SIG-M5 (cell line): ENCODE measurements at places on chromosomes 5 and 9.
A peak's percentile ranks its signal among the peaks of the same experiment; 100 is the strongest.

DNA sequence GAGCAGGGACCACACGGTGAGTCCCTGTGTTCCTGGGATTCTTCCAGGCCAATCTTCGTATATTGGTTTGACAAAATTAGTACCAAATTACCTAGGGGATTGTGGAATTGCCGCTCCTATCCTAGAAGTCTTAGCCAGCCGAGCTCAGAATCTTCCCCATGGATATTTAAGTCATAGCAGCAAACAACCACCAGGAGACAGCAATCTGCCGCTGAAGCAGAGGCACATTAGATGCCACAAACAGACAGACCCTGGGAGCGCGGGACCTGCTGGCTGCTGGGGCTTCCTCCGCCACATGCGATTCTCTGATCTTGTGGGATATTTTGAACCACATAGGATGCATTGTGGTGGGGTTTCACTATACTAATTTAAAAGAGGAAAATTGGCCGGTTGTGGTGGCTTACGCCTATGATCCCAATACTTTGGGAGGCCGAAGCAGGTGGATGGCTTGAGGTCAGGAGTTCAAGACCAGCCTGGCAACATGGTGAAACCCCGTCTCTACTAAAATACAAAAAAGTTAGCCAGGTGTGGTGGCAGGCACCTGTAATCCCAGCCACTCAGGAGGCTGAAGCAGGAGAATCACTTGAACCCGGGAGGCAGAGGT lies 31.7 kb upstream of the ZBTB43 start:
- no peak for DNase-seq

DNA sequence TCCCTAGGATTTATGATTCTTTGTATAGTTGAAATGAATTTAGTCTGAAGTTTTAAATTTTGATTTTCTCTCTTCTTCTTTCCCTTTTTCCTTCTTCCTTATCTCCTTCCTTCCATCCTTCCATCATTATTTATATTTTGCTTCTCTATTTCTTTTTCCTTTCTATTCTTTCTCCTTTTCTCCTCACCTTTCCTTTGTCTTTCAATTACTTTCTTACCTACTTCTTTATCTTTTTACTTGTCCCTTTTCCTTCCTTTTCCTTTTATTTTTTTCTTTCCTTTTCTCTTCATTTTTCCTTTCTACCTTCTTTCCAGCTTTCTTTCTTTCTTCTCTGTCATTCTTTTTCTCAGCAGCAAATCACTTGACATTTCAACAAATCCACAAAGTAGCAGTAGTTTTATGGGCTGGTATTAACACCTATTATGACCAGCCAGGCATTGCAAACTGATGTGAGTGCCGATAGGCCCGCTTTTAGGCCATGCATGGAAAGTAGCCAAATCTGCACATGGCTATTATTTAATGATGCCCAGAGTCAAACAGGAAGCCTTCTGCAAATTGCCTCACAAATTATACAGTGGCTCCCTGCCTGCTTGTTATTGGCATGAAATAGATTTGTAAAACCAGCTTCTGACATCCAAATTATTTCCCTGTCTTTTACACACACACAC lies 37.1 kb upstream of the NR3C1 start:
- no peak for DNase-seq

GRCh38 chr9:137524981-137525317 lies 25.3 kb downstream of the PNPLA7 start:
- DNase-seq, result no peak

DNA sequence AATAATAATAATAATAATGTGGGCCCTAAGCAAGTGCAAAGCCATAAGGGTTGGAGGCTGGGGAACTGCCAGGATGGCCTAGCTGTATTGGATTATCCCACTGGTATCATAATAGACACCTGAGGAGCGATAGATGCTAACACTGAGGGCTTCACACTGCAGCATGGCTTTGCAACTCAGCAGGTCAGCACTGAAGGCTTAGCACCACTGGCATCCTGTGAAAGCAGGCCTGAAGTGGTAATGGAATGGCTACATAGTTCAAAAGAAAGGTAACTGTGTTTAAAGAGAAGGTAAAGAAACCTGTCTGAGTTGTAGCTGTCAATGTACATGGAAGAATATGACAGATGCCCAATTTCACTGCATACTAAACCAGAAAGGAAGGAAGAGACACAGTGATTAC lies 359.0 kb downstream of the OSTF1 start:
- no peak for DNase-seq

DNA sequence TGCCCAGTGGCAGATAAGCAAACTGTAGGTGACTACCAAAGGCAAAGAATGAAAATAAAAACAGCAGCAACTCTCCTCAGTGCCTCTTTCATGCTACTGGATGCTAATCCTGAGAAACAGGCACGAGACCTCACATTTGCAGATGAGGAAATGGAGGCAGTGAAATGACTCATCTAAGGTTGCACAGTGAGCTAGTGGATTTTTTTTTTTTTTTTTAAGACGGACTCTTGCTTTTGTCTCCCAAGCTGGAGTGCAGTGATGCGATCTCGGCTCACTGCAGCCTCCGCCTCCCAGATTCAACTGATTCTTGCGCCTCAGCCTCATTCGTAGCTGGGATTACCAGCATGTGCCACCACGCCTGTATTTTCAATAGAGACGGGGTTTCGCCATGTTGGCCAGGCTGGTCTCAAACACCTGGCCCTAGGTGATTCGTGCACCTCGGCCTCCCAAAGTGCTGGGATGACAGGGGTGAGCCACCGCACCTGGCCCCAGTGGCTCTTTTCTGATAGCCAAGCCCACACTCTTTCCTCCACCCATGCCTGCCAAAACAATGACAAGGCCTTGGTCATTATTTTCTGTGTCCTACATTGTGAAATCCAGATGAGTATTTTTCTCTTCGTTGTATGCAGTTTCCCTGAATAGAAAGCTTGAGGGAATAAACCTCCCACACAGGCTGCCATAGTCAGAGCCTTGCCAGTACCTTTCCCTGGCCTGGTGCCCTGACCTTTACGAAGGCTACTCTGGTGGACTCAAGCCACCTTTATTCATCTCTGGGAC lies 19.2 kb downstream of the DOCK2 start:
- DNase-seq, result no peak

DNA sequence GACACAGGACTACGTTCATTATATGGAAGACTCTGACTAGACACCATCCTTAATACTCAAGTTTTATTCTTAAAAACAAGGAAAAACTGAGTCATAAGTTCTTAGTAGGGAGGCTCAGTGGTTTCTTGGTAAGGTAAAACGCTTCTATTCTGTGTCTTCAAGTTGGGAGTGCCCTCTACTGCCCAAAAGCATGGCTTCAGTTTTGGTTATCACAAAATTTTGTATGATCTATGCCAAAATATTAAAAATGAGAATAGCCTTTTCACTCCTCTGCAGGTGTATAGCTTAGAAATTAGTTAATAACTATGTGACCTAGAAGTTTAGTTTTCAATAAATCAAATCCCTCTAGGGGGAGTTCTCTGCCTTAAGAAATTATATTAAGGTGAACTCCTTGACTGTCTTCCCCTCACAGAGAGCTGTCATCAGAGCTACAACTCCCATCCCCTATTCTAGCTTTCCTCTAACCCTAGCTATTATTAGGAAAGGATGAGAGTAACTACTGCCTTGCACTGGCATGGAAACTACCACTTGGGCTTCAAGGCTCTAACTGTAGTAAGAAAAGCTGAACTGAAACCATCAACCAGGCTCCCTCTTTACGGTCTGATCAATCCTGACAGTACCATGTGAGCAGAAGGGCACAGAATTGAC lies 189.7 kb downstream of the GNAQ start:
- DNase-seq, result no peak

DNA sequence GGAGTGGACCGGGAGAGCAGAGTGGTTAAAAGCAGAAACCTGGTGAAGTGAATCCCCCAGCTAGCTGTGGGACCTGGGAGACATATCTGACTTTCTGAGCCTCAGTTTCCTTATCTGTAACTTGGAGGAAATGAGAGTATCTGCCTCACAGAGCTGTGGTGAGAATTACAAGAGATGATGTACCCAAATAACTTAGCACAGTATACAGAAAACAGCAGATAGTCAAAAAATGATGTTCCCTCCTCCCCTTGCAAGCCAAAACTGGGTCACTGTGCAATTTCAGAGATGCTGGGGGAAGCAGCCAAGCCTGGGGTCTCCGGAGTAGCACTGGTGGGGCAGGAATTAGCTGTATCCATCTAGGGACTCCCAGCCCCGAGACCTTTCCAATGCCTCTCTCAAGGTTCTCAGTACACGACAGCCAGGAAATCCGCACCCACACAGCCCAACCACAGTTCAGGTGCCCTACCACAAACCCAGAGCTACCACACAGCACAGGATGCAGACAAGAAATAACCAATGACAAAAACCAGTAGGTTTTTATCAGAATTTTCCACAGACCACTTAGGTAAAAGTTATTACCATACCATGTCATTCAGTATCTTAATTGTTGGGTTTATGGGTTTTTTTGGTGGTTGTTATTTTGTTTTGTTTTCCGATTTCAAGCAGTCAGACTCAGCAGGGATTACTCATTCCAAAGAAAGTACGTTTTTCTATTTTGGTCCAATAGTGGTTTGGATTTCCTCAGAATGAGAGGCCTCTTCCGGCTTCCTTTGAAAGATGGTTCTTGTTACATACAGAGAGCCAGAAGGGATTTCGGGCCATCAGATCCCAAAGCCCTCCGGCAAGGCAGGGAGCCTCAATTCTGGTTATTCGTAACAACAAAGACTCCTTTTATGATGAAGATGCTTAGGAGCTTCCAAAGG lies 4.9 kb upstream of the HRH2 start:
- DNase-seq, result peak; percentile 40

DNA sequence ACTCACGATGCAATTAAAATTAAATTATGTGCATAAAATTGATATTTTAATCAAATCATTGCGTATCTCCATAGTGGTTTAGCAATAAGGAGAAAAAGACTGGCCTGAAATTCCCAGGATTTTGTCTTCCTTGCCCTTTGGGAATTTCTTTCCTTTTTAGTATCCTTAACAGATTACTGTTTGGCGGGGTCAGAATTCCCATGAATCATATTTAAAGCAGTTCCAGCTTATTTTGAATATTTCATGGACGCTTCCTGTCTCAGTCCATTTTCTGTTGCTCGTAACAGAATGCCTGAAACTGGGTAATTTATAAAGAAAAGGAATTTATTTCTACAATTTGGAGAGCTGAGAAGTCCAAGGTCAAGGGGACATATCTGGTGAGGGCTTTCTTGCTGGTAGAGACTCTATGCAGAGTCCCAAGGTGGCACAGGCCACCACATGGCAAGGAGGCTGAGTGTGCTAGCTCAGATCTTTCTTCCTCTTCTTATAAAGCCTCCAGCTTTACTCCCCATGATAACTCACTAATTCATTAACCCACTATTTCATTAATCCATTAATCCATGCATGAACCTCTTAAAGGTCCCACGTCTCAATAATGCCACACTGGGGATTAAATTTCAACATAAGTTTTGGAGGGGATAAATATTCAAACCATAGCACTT lies 37.8 kb downstream of the CDH6 start:
- DNase-seq, result no peak

- DNase-seq, result no peak
These were observed 75.0 kb upstream of the NEK6 start for GRCh38 chr9:124182741-124183140.

DNA sequence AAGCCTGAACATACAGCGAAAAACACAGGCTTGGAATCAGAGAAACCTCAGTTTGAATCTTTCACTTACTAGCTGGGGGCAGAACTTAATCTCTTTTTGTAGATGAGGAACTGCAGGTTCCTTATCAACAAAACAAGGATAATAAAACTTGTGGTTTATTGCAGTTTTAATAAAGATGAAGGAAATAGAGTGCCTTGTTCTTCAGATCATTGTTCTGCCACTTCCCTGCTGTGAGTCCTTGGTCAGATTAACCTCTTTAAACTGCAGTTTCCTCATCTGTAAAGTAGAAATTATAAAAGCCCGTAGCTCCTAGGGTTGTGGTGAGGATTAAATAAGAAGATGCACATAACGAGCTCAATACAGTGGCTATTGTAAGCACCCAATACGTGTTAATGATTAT lies 57.4 kb downstream of the FEM1C start:
- DNase-seq, result no peak

- DNase-seq, result no peak
These were observed 21.2 kb downstream of the FYB1 start for GRCh38 chr5:39198127-39198526.

DNA sequence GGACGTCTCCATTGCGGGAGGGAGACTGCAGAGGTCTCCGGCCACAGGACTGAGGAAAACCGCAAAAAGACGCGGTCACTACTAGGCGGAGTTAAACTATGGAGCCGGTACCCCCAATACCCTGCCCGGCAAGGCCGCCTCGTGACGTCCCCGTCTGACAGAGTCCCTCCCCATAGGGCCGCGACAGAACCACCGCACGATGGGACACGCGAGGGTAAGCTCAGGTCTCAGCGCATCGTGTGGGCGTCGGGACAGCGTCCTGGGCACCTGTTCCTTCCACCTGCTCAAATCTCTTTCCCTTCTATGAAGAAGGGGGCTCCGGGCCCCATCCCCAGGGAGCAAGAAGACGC lies 35.2 kb upstream of the GLDC start:
- no peak for DNase-seq

- DNase-seq, result no peak
These were observed 22.2 kb upstream of the CEP78 start for GRCh38 chr9:78213712-78214111.

GRCh38 chr5:32360906-32361305 lies 48.2 kb upstream of the MTMR12 start:
- no peak for DNase-seq

GRCh38 chr5:143352691-143353090 lies 50.8 kb downstream of the NR3C1 start:
- no peak for DNase-seq

DNA sequence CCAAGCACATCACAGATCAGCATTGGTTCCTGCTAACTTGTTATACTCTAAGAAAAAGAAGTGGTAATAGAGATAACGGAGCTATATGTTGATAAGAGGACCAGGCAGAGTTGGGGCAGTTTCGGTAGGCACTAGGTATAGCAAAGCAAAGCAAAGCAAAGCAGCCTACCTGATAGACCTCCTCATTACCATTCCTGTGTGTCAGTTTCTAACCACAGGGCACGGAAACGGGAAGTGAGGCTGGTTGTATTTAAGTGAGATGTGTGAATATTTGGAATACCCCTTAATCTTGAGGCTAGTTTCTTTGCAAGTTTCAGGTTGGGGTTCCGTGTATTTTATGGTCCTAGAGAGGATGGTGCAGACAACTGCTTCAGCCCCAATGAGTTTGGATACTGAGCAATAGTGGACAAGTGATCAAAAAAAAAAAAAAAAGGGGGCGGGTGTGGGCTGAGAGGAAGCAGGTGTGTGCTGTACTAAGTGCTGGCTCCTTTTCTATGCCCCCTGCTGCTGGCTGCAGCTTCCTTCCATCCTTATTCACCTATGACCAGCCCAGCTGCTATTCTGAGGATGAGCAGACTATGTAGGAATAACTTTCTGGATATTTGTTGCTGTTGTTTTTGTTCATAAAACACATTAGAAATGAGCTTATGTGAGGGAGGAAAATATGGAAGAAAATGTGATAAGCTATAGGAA lies 183.3 kb downstream of the SH3GL2 start:
- DNase-seq, result no peak

- DNase-seq, result no peak
These were observed 714 bp downstream of the UBE2D2 start for GRCh38 chr5:139561655-139562451.

DNA sequence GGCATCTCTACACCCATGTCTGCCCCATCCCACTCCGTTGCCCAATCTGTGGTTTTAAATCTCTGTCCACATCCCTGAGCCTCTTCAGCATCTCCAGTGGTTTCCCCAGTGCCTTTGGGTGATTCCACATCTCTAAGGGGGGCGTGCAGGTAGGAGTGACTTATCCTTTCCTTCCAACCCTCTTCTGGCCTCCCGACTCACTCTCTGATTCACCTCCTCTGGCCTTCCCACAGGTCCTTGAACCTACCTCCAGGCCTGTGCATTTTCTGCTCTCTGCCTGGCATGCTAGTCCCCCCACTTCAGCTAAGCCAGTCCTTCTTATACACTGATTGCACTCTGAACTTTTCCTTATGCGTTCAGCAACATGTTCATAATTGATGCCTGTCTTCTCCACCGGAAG lies 99.0 kb downstream of the RALGPS1 start:
- DNase-seq, result no peak
